ENCODE measurements at places on chromosomes 1 and 21.

GRCh38 chr1:89989799-89990198 lies 5.1 kb upstream of the ZNF326 start:
- no peak for DNase-seq

- DNase-seq: no peak
Measured at GRCh38 chr21:44353191-44353970, at the start of gene TRPM2. Gene TRPM2 (plus strand): TSS chr21:44353621. CDS start chr21:44353701, 80 bp downstream.

- peak; percentile 63 for DNase-seq
Measured at GRCh38 chr1:154955039-154955717, 721 bp downstream of the PBXIP1 start.

- no peak for DNase-seq
Measured at GRCh38 chr21:45154511-45155508, 80.4 kb downstream of the ADARB1 start.

DNA sequence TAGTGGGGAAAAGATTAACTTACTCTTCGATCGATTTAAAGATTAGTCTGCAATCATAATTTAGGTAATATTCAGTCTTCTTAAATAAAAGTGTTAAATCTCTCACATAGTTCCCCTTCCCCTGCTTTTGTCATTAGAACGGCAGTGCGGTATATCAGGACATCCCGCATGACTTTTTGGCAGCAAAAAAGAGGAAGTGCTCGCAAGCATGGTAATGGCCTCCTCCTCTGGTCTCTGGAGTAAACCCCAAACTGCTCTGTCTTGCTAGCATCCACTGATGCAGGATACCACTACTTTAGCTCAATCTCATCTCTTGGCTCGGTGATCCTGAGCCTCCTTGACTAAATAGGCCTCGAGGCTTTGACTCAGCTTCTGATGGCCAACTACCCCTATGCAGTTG lies 78.7 kb upstream of the VAV3 start:
- no peak for DNase-seq

DNA sequence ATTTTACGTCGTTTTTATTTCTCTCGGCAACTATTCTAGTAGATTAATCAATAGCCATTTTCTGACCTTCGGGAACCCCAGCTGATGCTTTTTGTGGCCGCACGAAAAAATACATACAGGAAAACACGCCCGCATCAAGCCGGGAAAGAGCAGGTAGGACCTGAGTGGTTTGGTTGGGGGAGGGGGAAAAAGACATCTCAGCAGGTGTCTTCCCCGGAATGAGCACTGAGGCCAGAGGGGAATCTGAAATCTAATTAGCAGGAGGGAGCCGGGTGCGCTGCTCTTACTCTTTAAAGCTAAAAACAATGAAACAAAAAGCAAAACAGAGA lies 618 bp upstream of the FOXD3 start:
- no peak for DNase-seq

- DNase-seq: no peak
Measured at GRCh38 chr21:15010645-15011044, 54.2 kb downstream of the NRIP1 start.

- DNase-seq: no peak
Measured at GRCh38 chr1:21608798-21609197, 60.4 kb downstream of the RAP1GAP start.

DNA sequence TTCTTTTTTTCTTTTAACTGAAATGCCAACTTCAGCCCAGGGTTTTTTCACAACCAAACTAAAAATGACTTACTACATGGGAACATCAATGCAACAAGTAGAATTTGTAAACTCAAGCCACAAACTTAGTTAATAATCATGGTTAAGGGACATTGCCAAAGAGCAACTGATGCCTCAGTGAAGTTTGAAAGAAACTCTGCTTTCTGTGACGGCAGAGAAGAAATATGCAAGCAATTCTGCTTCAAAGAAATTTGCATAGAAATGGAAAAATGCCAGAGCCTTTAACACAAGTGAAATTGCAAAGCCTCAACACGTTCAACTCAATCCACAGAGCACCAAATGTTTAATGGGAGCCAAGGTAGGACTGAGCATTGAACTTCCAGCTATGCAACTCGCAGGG lies 5.0 kb upstream of the CHD5 start:
- DNase-seq: no peak

GRCh38 chr1:161096530-161096929 lies 1.6 kb upstream of the KLHDC9 start:
- no peak for DNase-seq

- no peak for DNase-seq
Measured at GRCh38 chr1:225201447-225201846, 226.4 kb downstream of the LBR start.

DNA sequence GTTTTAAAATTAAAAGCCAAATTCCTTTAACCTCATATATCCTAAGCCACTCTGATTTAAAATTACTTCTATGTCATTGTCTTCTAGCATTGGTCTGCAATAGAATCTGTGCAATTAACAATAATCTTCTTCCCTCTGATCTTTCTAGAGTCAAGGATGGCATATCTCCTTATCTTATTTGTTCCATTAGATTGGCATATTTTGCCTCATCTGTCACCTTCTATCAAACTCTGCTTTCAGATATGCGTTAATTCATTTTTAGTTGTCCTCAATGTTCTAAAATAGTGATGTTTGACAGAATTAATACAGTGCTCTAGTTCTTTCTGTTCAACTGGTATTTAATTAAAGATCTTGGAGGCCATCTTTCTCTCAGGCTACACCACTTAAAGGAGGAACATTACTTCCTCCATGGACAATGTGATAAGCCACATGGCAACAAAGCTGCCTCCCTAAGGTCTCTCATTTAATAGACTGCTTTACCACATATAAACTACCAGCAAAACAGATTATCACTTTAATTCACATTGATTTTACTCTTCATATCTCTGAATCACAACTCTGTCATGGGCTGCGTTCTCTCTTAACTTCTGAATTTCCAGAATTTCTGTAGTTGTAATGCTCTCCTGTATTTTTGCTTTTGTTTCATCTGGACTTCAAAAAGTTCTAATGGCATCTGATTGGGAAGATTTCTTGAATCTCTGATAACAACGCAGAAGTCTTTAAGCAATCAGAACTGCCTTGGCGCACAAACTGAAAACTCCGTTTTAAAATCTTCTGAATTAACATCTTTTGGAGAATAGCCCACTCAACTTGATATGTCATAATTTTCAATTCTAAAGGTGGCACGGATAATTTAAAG lies 2.8 kb downstream of the NRIP1 start:
- no peak for DNase-seq

DNA sequence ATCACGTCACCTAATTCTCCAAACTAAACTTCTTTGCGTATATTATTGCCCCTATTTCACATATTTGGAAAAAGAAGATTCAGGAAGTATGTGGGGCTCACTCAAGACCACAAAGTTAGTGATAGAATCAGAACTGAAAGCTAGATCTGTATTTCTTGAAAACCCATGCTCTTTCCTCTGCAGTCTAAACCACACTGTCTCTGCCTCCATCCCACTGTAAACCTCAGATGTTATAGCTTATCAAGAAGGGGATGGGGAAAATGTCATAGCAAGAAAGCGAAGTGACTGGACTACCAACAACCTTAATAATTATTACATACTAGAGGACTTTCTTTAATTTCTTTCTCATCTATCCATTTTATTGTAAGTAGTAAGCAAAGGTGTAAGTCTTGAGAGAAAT lies 257.7 kb upstream of the SGIP1 start:
- no peak for DNase-seq

DNA sequence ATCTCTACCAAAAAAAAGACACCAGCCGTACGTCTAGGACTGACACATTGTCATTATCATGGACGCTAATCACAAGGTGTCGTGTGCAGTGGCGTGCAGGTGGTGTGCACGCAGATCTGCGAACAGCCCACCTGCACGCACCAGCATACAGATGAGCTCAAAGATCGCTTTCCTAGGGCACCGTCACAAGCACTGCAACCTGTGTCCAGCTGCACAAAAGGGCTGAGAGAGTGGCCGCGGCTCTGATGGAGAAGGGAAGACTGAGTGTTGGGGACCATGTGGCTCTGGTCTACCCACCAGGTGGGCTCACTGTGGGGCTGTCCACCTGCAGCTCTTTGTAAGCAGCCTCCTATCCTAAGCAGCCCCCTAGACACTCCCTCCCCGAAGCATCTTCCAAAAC lies 50.9 kb downstream of the S100B start:
- no peak for DNase-seq

- DNase-seq: no peak
Measured at GRCh38 chr1:30036666-30037065, 686.7 kb downstream of the MATN1 start.

GRCh38 chr1:155003227-155003765 lies 694 bp downstream of the ZBTB7B start:
- no peak for DNase-seq

- no peak for DNase-seq
Measured at GRCh38 chr1:1419813-1420653, 1.0 kb downstream of the ANKRD65 start.

GRCh38 chr1:119959268-119960220 lies 63.2 kb upstream of the ADAM30 start:
- DNase-seq: no peak

- DNase-seq: peak; percentile 41
Measured at GRCh38 chr1:1614204-1614953, 921 bp upstream of the MIB2 start.

DNA sequence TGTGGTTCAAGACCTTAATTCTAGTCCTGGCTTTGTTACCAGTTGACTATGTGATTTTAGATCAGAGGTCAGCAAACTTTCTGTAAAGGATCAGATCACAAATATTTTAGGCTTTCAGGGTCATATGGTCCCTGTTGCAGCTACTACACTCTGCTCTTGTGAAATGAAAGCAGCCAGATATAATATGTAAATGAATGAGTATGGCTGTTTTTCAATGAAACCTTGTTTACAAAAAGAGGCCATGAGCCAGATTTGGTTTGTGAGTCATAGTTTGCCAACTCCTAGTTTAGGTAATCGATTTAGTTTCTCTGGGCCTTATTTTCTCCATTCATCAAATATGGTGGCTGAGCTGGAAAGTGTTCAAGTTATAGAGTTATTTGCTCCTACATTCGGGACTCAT lies 346.7 kb downstream of the NUF2 start:
- no peak for DNase-seq

- no peak for DNase-seq
Measured at GRCh38 chr1:2783435-2784397, 17.8 kb downstream of the TTC34 start.

GRCh38 chr1:202682477-202682876 lies 27.8 kb downstream of the SYT2 start:
- DNase-seq: no peak

DNA sequence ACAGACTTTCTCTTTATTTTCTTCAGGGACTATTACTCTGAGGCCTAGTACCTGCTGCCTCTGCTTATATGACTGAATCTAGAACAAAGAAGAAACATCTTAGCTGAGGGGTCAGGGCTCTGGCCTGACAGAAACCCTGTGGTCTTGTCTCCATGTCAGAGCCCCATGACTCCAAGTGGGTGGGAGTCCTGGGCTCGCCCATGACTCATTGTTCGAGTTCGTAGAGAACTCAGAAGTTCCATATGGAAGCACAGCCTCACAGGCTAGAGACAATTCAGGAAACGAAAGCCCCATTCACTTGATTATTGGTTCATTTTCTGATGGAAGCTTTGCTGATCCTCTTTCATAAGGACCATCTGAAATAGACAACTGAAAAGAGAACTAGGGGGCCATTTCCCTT lies 73.2 kb downstream of the CD58 start:
- DNase-seq: no peak

- DNase-seq: peak; percentile 7
Measured at GRCh38 chr1:109371341-109371739, 26.4 kb downstream of the SORT1 start.

DNA sequence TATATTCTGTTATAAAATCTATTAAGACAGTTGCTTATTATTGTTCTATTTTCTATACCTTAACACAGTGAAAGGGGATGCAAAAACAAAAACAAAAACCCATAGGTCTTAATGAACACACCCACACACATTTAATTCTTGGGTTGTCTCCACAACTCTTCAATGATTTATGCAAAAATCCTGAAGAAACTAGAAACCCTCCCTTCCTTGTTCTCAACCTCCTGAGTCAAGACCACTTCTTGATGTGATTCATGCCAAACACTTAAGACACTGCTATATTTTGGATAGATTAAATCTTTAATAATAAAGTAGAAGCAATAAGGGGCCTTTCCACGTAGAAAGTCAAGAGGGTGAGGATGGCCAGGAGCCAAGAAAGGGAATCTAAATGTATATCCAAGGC lies 23.4 kb downstream of the SCAF4 start:
- DNase-seq: no peak

DNA sequence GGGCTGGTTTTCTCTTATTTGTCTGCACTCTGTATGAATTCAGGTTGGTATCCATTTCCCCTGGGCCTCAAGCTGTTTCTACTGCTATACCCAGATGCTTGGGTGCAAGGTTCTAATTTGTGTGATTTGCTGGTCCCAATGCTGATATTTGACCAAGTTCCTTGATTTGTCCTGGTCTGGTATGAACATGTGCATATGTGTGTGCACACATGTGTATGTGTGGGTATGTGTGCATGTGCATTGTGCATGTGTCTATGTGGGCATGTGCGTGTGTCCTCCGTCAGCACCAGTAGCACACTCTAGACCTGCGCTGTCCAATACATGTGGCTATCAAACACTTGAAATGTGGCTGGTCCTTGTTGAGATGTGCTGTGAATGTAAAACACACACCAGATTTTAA lies 102.4 kb upstream of the TSPAN2 start:
- no peak for DNase-seq

GRCh38 chr1:235997049-235997448 lies 67.8 kb downstream of the NID1 start:
- DNase-seq: no peak

- no peak for DNase-seq
Measured at GRCh38 chr1:70993798-70994197, 53.8 kb downstream of the PTGER3 start.

DNA sequence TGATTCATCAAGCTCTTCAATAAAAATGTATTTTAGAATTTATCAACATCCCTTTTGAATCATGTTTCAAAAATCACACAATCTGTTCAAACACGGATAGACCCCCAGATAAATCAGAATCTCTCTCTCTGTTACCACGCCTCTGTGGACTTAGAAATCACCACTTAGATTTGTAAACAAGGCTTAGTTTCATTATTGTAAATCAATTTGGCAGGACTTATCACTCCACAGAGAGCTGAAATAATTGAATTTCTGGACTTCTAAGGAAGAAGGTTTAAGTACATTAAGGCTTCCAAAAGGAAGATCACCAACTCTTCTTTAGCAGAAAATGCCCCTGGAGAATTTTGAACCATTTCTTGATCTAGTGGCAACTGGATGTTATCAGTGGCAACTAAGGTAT lies 100.4 kb downstream of the APP start:
- no peak for DNase-seq

DNA sequence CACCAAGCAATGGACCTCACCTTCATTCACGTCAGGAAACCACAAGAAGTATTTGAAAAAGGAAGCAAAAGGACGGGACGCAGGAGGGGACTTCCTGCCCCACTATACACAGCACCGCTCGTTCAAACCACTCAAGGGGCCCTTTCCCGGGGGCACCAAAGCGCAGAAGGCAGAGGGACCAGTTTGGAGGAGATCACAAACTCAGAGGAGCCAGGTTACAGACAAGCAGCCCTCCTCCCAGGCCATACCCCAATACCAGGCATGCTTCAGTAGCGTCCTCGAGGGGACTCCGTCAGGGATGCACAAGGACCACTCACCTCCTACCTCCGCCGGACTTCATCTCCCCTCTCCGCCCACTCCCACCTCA lies 685 bp downstream of the CRTC2 start:
- peak; percentile 29 for DNase-seq
